ENCODE measurements at places on chromosomes 5 and 9. TPM values are rescaled to one million over a fixed set of nuclear protein-coding genes. Genes with fewer than 3 reads are reported as not detected.

FAM169A gene
- total RNA-seq, result 11.7 TPM

DNA sequence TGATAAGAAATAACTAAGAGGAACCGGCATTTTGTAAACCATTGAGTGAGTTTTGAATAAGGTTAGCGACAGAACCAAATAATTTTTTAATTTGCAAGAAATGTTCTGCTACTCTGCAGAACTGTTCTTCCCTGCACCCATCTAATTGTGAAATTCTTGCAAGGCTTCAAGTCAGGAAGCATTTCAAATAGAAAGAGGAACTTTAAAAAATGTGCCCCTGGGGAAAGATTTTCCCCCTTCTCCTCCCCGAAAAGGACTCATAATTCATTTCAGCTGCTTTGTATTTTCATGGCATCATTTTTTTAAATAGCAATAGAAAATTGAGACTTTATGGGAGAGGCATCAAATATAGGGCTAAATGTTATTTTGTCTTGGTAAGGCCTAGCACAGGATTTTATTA lies 180.9 kb upstream of the ANKRD55 start:
- no peaks in the 10 kb centered on the region for H3K27me3 ChIP-seq
- H3K36me3 ChIP-seq, result no peaks in the 10 kb centered on the region
- H3K4me3 ChIP-seq, result no peak overlapping the region
- no peak overlapping the region for H3K27ac ChIP-seq
- H3K4me1 ChIP-seq, result peaks cover 59% of the 10 kb centered on the region
- no peak for DNase-seq

DNA sequence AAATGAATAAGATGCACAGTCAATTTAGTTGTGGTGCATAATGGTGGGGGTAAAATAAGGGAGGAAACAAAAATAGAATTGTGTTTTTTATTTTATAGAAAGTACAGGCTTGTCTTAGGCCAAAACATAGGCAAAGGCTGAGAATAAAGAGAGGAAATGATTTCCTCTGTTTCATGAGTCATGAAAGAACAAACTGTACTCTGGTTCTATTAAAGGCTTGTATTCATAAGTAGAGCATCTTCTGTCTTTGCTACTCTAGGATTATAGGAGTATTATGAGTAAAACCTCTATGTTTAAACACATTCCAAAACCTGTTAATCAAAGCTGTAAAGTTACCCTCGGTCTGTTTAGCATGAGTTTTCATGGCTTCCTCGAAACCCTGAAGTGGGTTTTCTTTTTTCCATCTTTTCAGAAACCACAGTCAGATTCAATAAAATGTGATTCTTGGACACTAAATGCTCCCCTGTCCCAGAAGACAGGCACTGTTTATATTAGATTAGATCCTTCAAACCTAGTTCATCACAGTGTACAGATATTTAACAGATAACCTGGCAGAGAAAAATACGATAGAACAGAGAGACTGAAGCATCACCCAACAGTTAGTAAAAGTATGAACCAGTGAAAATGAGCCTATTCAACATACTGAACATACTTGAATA lies 473.9 kb upstream of the CYLC2 start:
- H3K27me3 ChIP-seq, result no peaks in the 10 kb centered on the region
- H3K4me1 ChIP-seq, result no peaks in the 10 kb centered on the region
- H3K4me3 ChIP-seq, result no peak overlapping the region

GRCh38 chr9:2132484-2133082 lies 117.4 kb downstream of the SMARCA2 start:
- no peaks in the 10 kb centered on the region for H3K36me3 ChIP-seq
- H3K4me1 ChIP-seq, result peaks cover 5% of the 10 kb centered on the region
- H3K27ac ChIP-seq, result no peak overlapping the region
- no peak overlapping the region for H3K4me3 ChIP-seq

MAP3K1 gene
- 19.5 TPM for total RNA-seq

GPR21 gene
- total RNA-seq, result 3.9 TPM

DNA sequence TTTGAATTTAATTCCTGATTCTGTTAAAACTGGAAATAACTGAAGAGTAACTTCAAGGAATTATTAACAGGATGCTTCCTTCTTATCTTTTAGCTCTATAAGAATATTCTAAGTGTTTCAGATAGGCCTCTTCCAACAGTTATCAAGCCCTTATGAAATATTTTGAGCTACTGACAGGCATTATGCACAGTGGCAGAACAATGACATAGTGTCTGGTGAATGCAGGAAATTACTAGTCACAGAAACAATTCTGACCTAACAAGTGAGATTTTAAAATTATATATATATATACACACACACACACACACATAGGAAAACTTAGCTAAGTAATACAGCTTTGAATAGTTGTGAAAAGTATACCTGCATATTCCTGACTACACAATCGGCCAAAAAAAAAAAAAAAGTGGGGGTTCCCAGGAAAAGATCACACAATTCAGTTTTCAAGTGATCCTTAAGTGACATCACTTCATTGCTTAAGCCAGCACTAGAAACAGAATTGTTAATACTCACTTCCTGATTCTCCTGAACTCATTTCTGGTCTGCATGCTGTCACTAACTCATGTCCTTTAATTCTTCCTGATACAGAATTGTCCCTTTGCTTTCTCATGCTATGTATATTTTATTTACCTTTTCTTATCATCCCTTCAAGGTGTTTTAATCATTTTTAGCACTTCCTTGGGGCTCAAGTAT lies 77.3 kb downstream of the SLC25A46 start:
- no peaks in the 10 kb centered on the region for H3K36me3 ChIP-seq
- no peaks in the 10 kb centered on the region for H3K27me3 ChIP-seq
- H3K4me1 ChIP-seq, result no peaks in the 10 kb centered on the region
- no peak overlapping the region for H3K4me3 ChIP-seq
- H3K27ac ChIP-seq, result no peak overlapping the region
- DNase-seq, result no peak

NR5A1 gene
- not detected for total RNA-seq

DNA sequence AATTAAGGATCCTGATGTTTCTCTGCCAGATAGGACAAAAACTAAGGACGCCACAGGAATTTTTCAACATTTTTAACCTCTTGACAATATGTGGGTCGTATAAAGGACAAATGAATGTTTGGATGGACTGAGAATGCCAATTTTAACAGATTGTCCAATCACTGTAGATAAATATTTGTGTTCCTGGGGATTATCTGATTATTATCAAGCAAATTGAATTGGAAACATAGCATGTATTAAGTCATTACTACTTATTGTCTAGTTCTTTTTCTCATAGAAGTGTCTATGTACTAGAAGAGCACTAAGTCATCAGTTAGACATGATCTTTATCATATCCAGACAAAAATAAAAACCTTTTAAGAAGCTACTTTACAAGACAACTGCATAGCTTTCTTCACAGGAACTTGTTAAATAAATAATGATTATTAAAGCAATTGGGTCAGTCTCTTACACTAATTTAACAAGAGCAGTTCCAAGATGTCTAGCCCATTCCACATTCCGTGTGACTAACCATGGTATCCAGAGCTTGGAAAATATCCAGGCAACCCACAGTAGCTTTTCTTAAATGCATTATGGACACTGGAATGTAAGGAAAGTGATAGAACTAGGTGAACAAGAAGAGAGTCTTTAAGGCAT lies 127.5 kb upstream of the CDKN2B start:
- H3K27me3 ChIP-seq, result no peaks in the 10 kb centered on the region
- no peak overlapping the region for H3K27ac ChIP-seq
- no peaks in the 10 kb centered on the region for H3K36me3 ChIP-seq

DNA sequence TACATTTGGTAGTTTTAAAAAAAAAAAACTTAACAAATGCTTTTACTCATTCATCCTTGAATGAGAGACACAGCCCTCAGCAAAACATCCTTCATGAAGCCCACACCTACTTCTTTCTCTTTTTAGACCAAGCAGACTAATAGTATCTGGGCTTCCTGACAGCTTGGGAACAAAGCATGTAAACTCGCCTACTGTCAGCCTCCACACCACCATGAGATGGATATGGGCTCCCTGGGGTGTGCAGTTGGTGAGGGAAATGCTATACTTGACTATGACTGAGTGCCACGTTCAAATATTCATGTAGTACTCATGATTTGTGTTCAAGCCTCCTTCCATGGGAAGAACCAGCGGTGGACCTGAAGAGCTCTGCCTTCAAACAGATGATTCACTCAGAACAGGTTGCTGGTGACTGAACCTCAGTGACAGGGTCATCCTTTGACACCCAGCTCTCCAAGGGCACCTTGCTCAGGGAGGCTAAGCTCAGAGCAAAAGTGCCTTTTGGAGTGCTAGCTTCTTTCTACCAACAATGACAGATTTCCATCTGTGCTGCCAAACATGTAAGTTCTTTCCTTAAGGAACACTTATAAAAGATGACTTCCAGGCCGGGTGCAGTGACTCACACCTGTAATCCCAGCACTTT lies 36.8 kb downstream of the SLC22A5 start:
- no peak for DNase-seq
- H3K4me3 ChIP-seq, result no peak overlapping the region
- no peaks in the 10 kb centered on the region for H3K27me3 ChIP-seq
- no peaks in the 10 kb centered on the region for H3K4me1 ChIP-seq
- no peaks in the 10 kb centered on the region for H3K36me3 ChIP-seq

- no peaks in the 10 kb centered on the region for H3K36me3 ChIP-seq
- no peak overlapping the region for H3K4me3 ChIP-seq
- no peak overlapping the region for H3K27ac ChIP-seq
- no peaks in the 10 kb centered on the region for H3K27me3 ChIP-seq
- DNase-seq, result no peak
- H3K4me1 ChIP-seq, result no peaks in the 10 kb centered on the region
Measured at GRCh38 chr9:85108229-85108628, 438.7 kb downstream of the NTRK2 start.

DNA sequence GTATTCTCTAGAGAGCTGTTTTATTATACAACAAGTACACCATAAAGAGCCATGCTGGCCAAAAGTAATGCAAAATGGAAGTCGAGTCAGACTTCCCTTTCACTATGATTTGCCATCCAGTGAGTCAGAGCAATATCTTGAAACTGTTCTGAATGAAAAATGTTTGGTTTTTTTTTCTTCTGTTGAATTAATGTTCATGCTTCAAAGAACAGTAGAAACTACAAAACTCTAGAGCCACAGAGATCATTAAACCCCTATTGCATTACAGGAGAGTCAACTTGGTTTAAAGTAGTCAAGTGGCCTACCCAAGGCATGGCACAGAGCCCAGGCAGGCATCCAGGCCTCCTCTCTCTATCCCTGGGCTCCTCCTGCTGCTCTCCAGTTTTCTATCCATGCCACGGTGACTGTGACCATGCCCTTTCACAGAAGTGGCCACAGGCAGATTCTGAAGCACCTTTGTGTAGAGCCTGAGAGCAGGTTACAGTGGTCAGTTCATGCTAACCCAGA lies 358.9 kb downstream of the DEPDC1B start:
- H3K27me3 ChIP-seq, result no peaks in the 10 kb centered on the region
- no peak overlapping the region for H3K27ac ChIP-seq
- no peaks in the 10 kb centered on the region for H3K36me3 ChIP-seq
- no peak for DNase-seq
- H3K4me1 ChIP-seq, result no peaks in the 10 kb centered on the region
- no peak overlapping the region for H3K4me3 ChIP-seq

C6 gene
- 37.6 TPM for total RNA-seq

TMEM232 gene
- 2.4 TPM for total RNA-seq

- H3K36me3 ChIP-seq, result no peaks in the 10 kb centered on the region
- no peak for DNase-seq
- H3K4me1 ChIP-seq, result no peaks in the 10 kb centered on the region
- no peak overlapping the region for H3K27ac ChIP-seq
Measured at GRCh38 chr9:78605041-78606000, 308.4 kb downstream of the PSAT1 start.

PCDHGA10 gene
- total RNA-seq, result 7.6 TPM

GRCh38 chr9:68627594-68627993 lies 77.4 kb upstream of the PIP5K1B start:
- H3K27me3 ChIP-seq, result no peaks in the 10 kb centered on the region
- no peaks in the 10 kb centered on the region for H3K4me1 ChIP-seq
- DNase-seq, result no peak
- no peaks in the 10 kb centered on the region for H3K36me3 ChIP-seq

- H3K4me3 ChIP-seq, result peak within 1 kb of the TSS; percentile 47
- peak; percentile 22 for DNase-seq
- H3K4me1 ChIP-seq, result peaks cover 9% of the 10 kb centered on the region
- H3K27me3 ChIP-seq, result no peaks in the 10 kb centered on the region
- peak within 1 kb of the TSS; percentile 83 for H3K27ac ChIP-seq
Measured at GRCh38 chr5:119355685-119356611, at the start of gene TNFAIP8. Gene TNFAIP8, plus strand, starts transcription at chr5:119356019. Its CDS starts 72 bp downstream, at chr5:119356091.

DNA sequence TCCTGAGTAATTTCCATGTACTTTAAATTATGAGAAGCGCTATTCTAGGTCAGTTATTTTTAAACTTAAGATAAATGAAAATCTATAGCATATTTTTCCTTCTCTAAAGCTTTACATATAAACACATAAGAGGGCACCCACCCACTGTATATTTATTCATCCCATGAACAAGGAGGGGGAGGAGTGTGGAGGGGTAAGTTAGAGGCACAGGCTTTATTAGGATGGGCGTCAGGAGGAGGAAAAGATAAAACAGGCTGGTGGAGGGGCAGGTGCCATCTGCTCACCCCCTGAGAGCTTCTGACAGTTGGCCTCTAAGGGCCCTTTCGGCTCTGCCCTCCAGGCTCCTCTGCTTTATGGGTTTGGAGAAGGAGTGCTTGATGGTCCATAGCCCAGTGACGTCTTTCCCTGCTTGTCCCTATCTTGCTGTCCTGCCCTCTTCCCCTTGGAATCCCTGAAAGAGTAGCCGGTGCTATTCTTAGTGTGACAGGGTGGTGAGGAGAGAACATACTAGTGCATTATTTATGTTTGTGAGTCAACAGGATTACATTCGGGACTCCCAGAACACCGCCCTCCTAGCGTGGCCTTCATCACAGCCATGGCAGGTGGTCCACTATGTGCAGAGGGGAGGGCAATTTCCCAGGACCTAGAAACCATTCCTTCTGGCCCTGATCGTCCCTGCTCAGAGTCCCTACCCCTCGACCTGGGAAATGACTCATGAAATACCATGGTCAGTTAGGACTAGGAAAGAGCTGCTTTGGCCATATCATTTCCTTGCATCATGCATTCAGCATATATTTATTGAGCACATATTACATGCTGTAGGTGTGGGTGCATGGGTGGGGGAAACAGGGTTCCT lies 7.9 kb upstream of the SYNPO start:
- H3K27ac ChIP-seq, result no peak overlapping the region
- no peak for DNase-seq
- no peaks in the 10 kb centered on the region for H3K27me3 ChIP-seq

- H3K27ac ChIP-seq, result peak overlapping the region; percentile 26
- no peak overlapping the region for H3K4me3 ChIP-seq
- no peaks in the 10 kb centered on the region for H3K27me3 ChIP-seq
- no peak for DNase-seq
- no peaks in the 10 kb centered on the region for H3K4me1 ChIP-seq
Measured at GRCh38 chr5:171849585-171850323, 64.1 kb downstream of the SMIM23 start.

BTNL8 gene
- total RNA-seq, result not detected

PKD2L2 gene
- not detected for total RNA-seq

RGP1 gene
- total RNA-seq, result 19.9 TPM

FAM81B gene
- not detected for total RNA-seq

- no peaks in the 10 kb centered on the region for H3K4me1 ChIP-seq
- no peak overlapping the region for H3K4me3 ChIP-seq
- H3K27me3 ChIP-seq, result no peaks in the 10 kb centered on the region
Measured at GRCh38 chr5:79346420-79346824, 110.5 kb downstream of the JMY start.

ACOT12 gene
- total RNA-seq, result not detected

XRCC4 gene
- 11.7 TPM for total RNA-seq
